NCI-H2029 (cell line): ENCODE measurements at places on chromosomes 11 and 22.

GRCh38 chr11:126212089-126212660 lies 593 bp downstream of the FAM118B start:
- DNase-seq = no peak

GRCh38 chr11:72445423-72445822 lies 11.1 kb upstream of the CLPB start:
- DNase-seq = no peak

GRCh38 chr11:113113801-113114704 lies 152.8 kb downstream of the NCAM1 start:
- DNase-seq = peak; percentile 52

DNA sequence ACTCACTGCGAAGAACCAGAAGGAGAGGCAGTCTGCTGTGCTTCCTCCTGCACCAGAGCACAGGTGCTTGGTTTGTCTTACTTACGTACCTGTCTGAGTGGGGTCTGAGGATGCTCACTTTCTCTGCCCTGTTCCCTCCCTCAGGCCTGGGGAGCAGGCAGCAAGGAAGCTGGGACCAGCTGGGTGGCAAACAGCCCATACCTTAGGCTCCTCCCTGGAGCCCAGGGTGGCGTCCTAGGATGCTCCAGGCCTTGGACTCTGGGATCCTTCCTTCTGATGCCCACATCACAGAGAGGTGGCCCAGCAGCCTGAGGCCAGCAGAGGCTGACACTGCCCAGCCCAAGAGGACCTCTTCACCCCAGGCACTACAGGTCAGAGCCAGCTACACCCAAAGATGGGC lies 593.2 kb downstream of the BRD1 start:
- DNase-seq = no peak

DNA sequence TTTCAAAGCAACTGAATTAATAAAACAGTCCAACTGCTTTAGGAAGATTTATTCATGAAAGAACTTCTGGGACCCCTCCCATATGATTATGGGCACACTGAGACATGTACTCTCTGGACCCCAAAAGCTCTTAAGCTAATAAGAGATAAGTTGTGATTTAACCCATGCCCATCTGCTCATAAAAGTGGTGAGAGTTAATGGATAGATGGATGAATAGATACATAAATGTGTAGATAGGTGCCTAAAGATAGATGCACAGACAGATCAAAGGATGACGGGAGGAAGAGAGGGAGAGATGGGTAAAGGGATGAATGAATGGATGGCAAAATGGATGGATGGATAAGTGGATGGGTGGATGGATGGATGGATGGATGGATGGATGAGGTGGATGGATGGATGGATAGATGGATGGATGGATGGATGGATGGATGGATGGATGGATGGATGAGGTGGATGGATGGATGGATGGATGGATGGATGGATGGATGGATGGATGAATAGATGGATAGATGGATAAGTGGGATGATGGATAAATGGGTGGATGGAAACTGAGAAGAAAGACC lies 29.4 kb upstream of the TH start:
- DNase-seq = no peak

DNA sequence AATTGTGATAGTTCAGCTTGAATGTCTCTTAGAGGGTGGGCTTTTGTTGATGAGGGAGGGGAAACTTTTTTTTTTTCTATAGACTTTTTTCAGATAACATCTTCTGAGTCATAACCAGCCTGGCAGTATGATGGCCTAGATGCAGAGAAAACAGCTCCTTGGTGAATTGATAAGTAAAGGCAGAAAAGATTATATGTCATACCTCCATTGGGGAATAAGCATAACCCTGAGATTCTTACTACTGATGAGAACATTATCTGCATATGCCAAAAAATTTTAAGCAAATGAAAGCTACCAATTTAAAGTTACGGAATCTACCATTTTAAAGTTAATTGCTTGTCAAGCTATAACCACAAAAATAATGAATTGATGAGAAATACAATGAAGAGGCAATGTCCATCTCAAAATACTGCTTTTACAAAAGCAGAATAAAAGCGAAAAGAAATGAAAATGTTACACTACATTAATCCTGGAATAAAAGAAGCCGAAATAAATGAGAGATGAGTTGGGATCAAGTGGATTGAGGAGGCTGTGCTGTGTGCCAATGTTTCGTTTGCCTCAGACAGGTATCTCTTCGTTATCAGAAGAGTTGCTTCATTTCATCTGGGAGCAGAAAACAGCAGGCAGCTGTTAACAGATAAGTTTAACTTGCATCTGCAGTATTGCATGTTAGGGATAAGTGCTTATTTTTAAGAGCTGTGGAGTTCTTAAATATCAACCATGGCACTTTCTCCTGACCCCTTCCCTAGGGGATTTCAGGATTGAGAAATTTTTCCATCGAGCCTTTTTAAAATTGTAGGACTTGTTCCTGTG lies 3.9 kb downstream of the MALAT1 start:
- DNase-seq = no peak

GRCh38 chr22:49749227-49749626 lies 78.4 kb downstream of the BRD1 start:
- DNase-seq = no peak

GRCh38 chr11:45847911-45848316 lies 639 bp downstream of the CRY2 start:
- DNase-seq = no peak

- peak; percentile 5 for DNase-seq
Measured at GRCh38 chr11:122976734-122977469, 4.7 kb downstream of the BSX start.

DNA sequence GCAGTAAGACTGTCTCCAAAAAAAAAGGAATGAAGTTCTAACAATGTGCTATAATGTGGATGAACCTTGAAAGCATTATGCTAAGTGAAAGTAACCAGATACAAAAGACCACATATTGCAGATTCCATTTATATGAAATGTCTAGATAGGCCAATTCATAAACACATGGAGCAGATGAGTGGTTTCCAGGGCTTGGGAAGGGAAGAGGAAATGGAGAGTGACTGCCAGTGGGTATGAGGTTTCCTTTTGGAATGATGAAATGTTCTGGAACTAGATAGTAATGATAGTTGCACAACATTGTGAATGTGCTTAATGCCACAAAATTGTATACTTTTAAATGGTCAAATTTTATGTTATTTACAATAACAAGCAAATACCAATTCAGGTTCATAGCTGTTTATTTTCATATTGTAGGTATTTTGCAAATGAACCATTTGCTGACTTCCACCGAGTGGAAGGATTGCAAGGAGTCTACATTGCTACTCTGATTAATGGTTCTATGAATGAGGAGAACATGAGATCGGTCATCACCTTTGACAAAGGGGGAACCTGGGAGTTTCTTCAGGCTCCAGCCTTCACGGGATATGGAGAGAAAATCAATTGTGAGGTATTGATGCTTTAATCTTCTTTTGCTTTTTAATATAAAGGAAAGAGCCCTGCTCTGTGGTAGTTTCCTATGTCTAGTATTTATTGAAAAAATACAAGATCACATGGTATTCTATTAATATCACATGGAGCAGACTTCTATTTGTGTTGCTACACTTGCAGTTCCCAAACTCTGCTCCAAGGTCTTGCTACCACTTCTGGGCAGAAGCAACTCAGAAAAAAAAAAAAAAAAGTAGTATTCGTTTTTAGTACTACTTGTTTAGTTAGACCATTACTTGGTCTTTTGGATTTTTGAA lies 67.7 kb upstream of the SORL1-AS1 start:
- DNase-seq = no peak

- no peak for DNase-seq
Measured at GRCh38 chr22:37433786-37434185, 6.5 kb upstream of the ELFN2 start.

GRCh38 chr11:19719960-19720359 lies 7.3 kb downstream of the NAV2 start:
- DNase-seq = no peak

GRCh38 chr11:14904745-14905103 lies 12.7 kb upstream of the CYP2R1 start:
- DNase-seq = no peak

DNA sequence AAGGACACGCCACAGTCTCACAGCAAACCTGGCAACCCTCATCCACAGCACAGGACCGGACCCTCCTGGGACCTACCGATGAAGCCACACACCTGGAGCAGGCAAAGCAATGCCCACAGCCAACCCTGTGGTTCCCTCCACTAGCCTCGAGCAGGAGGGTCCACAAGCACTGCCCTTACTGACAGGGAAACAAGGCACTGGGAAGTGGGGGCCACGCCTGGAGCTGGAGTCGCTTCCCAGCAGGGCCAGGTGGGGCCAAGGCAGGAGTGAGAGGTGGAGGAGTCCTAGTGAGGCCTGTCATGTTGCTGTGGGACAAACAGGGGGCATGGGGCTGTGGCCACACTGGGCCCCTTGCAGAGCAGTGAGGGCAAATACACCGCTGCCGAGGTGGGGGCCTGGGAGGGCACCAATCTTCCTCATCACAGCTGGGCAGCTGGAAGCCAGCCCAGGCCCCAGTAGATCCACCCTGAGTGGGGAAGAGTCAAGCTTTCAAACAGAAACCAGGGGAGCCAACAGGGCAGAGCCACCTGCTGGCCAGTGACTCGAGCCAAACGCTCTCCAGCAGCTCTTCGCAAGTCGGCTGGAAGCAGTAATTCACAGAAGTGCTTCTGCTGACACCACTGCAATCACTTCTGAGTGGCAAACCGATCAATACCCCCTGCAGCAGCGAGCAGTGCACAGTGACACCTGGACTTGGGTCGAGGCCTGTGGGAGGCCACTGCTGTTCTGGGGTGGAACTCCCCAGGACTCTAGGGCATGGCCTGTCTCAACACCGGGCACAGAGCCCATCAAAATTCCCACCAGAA lies 13.7 kb downstream of the SULT4A1 start:
- DNase-seq = peak; percentile 62
